Liver (tissue), 10 donors: ENCODE measurements at places on chromosomes 11 and 22. TPM values are rescaled to one million over a fixed set of nuclear protein-coding genes. Genes with fewer than 3 reads are reported as not detected.

Gene FAM83F
- total RNA-seq: 1.2 TPM

Gene DCDC1
- total RNA-seq: 3.5 TPM

Gene KDM4E
- total RNA-seq: not detected

Gene RASGRP2
- 12.1 TPM for total RNA-seq

Gene CDKN1C
- total RNA-seq: 2.6 TPM

Gene EXT2
- 33.1 TPM for total RNA-seq

Gene FGF19
- total RNA-seq: not detected

Gene HMOX1
- total RNA-seq: 108 TPM

Gene OSBP
- total RNA-seq: 25.3 TPM

Gene APOA4
- 0.89 TPM for total RNA-seq

Gene PRODH
- total RNA-seq: 4.1 TPM

Gene ABCC8
- 0.25 TPM for total RNA-seq

Gene SAA2
- 27,037 TPM for total RNA-seq

Gene OPCML
- total RNA-seq: not detected

Gene FZD4
- total RNA-seq: 23.7 TPM

Gene AGBL2
- 1.7 TPM for total RNA-seq

Gene CABP4
- total RNA-seq: 2.9 TPM

Gene OR5D14
- total RNA-seq: not detected

Gene PANX2
- 2.3 TPM for total RNA-seq

Gene JHY
- total RNA-seq: 0.25 TPM

Gene NTM
- 0.08 TPM for total RNA-seq

Gene HEPACAM
- total RNA-seq: not detected

Gene HOATZ
- total RNA-seq: not detected

Gene TRPM5
- 0.05 TPM for total RNA-seq

Gene GRK3
- total RNA-seq: 6.5 TPM

Gene CASP1
- total RNA-seq: 8.5 TPM

Gene UFD1
- 28.2 TPM for total RNA-seq

Gene HBE1
- total RNA-seq: not detected

Gene OR10A3
- not detected for total RNA-seq

Gene RBMXL2
- 0.05 TPM for total RNA-seq

Gene CFAP300
- total RNA-seq: not detected

Gene MAJIN
- not detected for total RNA-seq

Gene ZNF215
- 0.25 TPM for total RNA-seq

Gene SDHAF2
- total RNA-seq: 32.2 TPM

Gene IGF2
- 1,440 TPM for total RNA-seq

Gene OR51B4
- total RNA-seq: not detected

Gene PPP6R3
- total RNA-seq: 84.6 TPM

Gene MYRF
- 3.5 TPM for total RNA-seq

Gene HTR3A
- total RNA-seq: not detected

Gene SLC5A1
- total RNA-seq: under 0.01 TPM

Gene UPK3A
- total RNA-seq: 0.42 TPM

Gene SGSM1
- 0.25 TPM for total RNA-seq
